ENCODE measurements at places on chromosomes 5 and 9. TPM values are rescaled to one million over a fixed set of nuclear protein-coding genes. Genes with fewer than 3 reads are reported as not detected.

The SPINK4 gene
- total RNA-seq: not detected

The DMRT2 gene
- total RNA-seq: not detected

The EQTN gene
- total RNA-seq: not detected

The CAMK4 gene
- 0.11 TPM for total RNA-seq

The MRPL22 gene
- total RNA-seq: 58.0 TPM

The ZNF618 gene
- total RNA-seq: 7.8 TPM

The PCDHGC3 gene
- total RNA-seq: 6.5 TPM

The ANKRA2 gene
- 11.8 TPM for total RNA-seq

The LCN9 gene
- total RNA-seq: not detected

The ZNF883 gene
- 0.91 TPM for total RNA-seq

The GCNT4 gene
- 0.43 TPM for total RNA-seq

The TMEM252 gene
- not detected for total RNA-seq

The C5orf24 gene
- total RNA-seq: 25.0 TPM

The CAMSAP1 gene
- total RNA-seq: 21.2 TPM

The ANKRD33B gene
- 10.8 TPM for total RNA-seq

The COL23A1 gene
- not detected for total RNA-seq

The COL5A1 gene
- total RNA-seq: 65.4 TPM

The PAEP gene
- 0.14 TPM for total RNA-seq

The THBS4 gene
- not detected for total RNA-seq

The HTR1A gene
- not detected for total RNA-seq

The TMC1 gene
- not detected for total RNA-seq

The SMIM33 gene
- not detected for total RNA-seq

The SPATA31D4 gene
- not detected for total RNA-seq

The POLR3G gene
- 14.7 TPM for total RNA-seq

The FAM169A gene
- total RNA-seq: 4.2 TPM

The TMEFF1 gene
- total RNA-seq: 1.8 TPM

The LCN15 gene
- total RNA-seq: not detected

The SARDH gene
- total RNA-seq: 0.10 TPM

Measured in A549 treated with CORT108297 at 1 μM for 4 hours (cell line).